NCI-H1694 (cell line): ENCODE measurements at places on chromosomes 1 and 21.
A peak's percentile ranks its signal among the peaks of the same experiment; 100 is the strongest.

- no peak for DNase-seq
These were observed 238.6 kb downstream of the DUSP10 start for GRCh38 chr1:221503268-221503667.

DNA sequence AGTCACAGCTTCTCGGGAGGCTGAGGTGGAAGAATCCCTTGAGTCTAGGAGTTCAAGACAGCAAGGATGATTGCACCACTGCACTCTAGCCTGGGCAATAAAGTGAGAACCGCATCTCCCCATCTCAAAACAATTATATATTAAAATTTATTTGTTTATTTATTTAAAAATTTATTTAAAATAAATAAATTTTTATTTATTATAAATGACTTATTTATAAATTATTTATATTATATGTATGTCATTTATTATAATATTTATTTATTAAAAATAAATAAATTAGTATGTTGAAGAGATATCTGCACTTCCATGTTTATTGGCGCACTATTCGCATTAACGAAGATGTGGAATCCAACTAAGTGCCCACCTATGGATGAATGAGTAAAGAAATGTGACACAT, 683.2 kb upstream of the BRINP3 start:
- DNase-seq, result no peak

GRCh38 chr1:6168947-6169586, 11.1 kb downstream of the CHD5 start:
- no peak for DNase-seq

DNA sequence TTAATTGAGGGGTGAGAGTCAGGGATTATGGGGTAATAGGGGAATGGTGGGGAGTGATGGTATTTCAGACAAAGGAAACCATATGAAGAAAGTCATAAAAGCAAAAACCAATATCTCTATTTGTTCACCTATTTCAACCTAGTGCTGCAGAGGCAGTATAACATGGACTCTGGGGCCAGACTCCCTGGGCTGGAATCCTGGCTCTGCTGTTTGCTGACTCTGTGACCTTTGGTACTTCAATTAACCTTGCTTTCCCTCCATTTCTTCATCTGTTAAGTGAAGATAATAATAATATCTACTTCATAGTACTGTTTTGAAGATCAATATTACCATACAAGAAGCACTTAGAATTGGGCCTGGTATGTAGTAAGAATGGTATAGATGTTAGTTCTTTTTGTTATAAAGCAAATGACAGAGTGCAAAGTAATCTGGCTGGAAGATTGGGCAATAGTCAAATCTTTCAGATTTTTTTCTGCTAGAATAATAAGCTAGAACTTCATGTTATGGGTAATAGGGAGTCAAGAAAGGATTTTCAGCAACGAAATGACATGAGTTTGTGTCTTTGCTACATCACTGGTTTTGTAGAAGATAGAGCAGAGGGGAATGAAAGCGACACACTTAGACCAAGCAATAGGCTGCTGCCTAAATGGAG, 9.0 kb downstream of the EPHX4 start:
- no peak for DNase-seq

- no peak for DNase-seq
These were observed at the start of gene MX2 for GRCh38 chr21:41361786-41362604. TSS of gene MX2 (plus strand) at chr21:41362027. CDS start at chr21:41376907, 14,880 bp downstream.

- DNase-seq, result peak; percentile 55
These were observed 9.9 kb upstream of the MTARC1 start for GRCh38 chr1:220776720-220777326.

- DNase-seq, result no peak
These were observed 8.6 kb downstream of the WNT9A start for GRCh38 chr1:227938911-227939790.

DNA sequence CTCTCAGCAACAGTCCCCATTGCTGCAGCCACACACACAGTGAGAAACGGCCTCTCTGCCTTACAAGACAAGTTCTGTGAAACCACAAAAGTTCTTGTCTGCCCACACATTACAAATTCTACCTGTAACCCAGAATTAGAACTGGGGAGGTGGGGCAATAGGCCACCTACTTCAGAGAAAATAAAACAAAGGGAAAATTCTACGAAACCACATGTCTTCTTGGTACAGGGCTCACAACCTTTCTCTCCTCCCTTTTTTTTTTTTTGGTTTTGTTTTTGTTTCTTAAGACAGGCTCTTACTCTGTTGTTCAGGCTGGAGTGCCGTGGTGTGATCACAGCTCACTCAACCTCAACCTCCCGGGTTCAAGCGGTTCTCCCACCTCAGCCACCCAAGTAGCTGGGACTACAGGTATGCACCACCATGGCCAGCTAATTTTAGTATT, 30.2 kb downstream of the LPAR3 start:
- no peak for DNase-seq

DNA sequence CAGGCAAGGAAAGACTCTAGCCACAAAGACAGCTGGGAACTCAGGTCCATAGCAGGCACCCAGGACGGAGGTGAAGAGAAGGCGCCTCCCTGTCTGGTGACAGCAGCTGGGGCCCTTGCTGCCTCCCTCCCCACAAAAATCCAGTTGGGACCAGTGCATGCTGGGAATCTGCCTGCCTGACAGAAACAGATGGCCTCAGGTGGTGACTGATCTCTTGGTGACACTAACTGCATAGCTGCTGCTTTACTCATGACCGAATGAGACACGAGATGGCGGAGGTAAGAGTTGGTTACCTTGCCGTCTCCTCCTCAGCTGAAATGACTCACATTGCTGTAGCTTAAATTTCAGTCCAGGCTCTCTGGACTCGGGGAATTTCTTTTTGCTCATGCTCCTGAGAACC, 130.3 kb downstream of the FGGY start:
- DNase-seq, result peak; percentile 95

DNA sequence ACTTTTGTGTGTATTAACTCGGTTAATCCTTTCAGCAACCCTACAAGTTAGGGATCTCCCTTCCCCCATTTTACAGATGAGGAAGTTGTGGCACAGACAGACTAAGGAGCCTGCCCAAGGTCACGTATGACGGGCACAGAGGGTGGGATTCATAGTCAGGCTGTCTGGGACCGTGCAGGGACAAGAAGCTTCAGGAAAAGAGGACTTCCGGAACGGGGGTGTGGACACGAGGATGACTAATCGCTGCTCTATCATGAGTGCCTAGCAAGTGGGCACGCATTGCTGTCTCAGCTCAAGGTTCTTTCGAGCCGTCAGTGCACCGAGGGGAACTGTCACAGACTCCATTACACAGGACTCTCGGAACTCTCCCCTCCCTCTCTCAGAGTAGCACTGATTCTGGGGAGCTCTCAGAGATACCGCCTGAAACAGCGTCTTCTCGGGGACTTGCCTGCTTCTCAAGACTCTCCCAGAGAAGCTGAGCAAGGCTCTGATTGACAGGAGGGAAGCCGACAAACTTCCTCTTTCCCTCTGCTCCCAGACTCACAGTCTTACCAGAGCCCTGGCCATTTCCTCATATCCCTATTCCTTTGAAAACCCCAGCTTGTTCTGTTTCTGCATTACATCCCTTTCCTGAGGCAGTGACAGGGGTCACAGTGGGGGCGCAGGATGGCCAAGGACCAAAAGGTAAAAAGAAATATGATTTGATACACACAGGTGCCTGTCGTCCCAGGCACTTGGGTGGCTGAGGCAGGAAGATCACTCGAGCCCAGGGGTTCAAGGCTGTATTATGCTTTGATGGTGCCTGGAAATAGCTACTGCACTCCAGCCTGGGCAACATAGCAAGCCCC, 14.4 kb downstream of the FHAD1 start:
- DNase-seq, result no peak

GRCh38 chr1:218970397-218970990, 203.2 kb upstream of the LYPLAL1 start:
- DNase-seq, result no peak

- peak; percentile 40 for DNase-seq
These were observed 51.1 kb downstream of the KCNK1 start for GRCh38 chr1:233664804-233665574.

DNA sequence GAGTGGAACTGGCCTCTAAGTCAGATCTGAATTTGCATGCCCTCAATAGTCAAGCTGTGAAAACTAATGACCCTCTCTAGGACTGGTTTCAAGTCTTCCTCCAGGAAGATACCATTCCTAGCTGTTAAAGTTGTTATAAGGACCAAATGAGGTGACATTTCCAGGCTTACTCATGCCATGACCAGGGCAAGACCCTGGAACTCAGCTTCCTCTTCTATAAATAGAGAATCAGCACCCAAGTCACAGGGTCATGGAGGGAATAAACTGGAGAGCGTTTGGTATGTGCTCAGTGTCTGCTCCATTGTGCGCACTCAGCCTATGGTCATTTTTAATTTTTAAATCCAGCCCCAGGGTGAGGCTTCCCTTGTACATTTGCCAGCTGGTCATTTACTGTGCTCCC, 2.5 kb downstream of the S100A9 start:
- DNase-seq, result no peak

- no peak for DNase-seq
These were observed 13.5 kb downstream of the ATP1A2 start for GRCh38 chr1:160129046-160129445.

- DNase-seq, result no peak
These were observed 27.6 kb downstream of the SPATA21 start for GRCh38 chr1:16409536-16410152.

DNA sequence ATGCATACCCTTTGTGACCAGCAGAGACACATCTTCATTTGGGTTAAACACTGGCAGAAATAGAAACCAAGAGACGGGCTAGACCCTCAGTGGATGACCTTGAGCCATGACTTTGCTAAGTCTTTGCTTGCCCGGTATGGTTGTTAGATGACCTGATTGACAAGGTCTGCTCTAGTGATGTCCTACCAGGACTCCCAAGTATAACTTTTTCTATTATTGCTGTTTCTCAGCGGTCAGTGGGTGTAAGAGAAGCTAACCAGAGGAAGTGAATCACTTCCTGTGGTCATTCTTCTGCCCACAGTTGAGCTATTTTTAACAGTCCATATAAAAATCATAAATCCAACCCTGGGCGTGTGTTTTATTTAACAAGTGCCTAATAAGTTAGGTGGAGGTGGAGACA, 126.2 kb upstream of the ETS2 start:
- DNase-seq, result no peak

DNA sequence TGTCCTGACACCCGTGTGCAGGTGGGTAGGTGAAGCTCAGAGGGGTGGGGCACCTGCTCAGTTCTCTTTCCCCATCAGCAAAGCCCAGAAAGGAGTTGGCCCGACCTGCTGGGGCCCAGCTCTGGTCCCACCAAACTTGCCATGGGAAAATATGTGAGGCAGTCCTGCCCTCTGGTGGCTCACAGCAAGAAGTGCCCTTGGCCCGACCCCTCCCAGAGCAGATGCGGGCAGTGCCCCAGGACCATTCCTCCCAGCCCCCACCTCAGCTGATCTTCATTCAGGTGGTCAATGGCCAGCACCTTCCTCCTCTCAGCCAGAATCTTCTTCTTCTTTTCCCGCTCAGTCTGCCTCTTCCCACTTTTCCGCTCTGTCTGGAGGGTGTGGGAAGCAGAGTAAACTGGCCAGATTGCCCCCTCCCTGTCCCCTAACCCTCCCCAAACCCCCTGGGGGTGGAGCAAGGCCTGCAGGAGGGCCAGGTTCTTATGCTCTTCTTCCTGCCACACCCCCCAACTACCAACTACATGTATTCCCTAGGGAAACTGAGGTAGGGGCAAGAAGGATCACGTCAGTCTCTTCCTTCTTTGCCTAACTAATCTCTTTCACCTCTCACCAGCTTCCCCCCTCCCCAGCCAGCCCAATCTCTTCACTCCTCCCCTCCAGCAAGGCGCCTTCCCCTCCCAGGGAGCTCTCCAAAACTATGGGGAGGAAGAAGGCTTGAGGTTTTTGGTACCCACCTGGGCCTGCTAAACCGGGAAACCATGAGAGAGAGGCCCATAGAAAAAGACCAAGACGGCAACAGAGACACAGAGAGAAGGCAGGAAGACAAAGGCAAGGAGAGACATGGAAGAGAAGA, 15.6 kb downstream of the TNNT2 start:
- DNase-seq, result peak; percentile 46

DNA sequence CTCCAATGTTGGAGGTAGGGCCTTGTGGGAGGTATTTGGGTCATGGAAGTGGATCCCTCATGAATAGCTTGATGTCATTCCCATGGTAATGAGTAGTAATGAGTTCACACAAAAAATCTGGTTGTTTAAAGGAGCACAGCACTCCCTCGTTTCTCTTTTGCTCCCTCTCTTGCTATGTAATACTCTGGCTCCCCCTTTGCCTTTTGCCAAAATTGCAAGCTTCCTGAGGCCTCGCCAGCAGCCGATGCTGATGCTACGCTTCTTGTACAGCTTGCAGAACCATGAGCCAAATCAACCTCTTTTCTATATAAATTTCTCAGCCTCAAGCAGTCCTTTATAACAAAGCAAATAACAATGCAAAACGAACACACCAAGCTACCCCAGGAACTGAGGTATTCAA, 80.9 kb downstream of the LHX9 start:
- no peak for DNase-seq

DNA sequence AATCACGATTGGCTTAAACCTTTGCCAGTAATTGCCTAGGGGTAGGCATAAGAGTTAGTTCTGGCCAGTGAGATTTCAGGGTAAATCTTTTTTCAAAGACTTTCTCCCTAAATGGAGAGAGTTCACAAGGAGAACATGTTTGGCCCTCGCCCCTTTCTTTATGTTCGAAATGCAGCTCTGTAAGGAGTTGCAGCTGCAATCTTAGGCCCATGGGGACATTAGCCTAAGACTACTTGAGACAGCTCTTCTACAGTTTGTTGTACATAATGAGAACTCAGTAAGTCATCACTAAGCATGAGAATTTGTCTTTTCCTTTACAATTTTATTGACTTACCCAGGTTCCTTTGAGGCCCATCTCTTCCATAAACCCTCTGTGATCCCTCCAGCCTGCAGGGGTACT, 40.4 kb upstream of the GADD45A start:
- no peak for DNase-seq

- peak; percentile 100 for DNase-seq
These were observed 42.5 kb upstream of the DISC1 start for GRCh38 chr1:231584117-231584516.

GRCh38 chr1:54120698-54121481, 31.9 kb downstream of the CDCP2 start:
- no peak for DNase-seq

DNA sequence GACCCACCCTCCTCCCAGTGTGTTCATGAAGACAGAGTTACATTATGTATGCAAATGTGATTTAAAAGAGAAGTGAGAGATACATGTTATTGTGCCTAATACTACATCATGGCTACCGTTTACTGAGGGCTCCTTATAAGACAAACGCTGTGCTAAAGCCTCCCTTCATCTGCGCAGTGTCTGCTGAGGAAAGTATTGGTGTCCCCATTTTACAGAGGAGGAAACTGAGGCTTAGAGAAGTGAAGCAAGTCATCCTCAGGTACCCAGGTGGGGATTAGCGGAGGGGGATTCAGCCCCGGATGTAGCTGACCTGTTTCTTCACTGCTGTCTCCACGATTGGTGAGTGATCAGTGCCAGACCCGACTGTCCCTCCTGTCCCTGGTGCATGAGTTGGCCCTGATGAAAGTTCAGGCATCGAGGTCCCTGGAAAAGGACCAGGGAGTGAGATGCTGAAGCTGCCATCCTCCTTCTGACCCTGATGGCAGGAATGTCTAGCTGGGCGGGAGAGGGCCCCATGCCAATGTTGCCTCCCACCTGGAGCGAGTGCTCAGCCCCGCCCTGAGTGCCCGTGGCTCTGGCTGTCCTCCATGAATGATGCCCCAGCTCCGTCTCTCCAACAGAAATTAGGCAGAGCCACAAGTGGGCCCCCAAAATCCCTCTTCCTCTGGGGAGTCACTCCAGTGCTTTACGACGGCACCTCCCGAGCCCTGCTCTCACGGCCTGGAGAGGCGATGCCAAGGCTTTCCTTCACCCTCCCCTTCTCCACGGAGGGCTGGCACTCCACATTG, 204.7 kb downstream of the KAZN start:
- no peak for DNase-seq
